ENCODE measurements at places on chromosomes 13 and 19.

GRCh38 chr19:872266-872951 is 12.9 kb downstream of the CFD start:
- peak; percentile 74 for DNase-seq

DNA sequence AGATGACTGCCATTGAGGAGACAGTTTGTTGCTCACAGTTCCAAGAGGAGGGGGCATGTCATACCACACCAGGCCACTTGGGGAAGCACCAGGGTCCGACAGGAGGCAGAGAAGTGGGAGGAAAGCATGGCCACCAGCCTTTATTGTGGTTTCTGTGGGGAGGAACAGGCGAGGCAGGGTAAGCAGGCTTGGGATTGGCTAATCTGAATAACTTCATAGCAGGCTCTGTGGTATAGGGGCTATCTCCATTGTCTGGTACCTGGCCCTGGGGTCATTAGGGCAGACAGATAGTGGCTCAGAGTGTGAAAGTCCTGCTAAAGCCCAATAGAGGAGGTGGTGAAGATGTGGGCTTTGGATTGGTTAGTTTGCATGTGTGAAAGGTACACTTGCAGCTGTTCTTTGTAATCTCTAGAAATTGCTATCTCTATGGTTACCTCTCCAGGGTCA is 35.5 kb downstream of the CBY2 start:
- DNase-seq, result no peak

- no peak for DNase-seq
Measured at GRCh38 chr13:67238861-67239260, 8.7 kb upstream of the PCDH9 start.

- DNase-seq, result no peak
Measured at GRCh38 chr13:37106642-37107041, 1.2 kb upstream of the CSNK1A1L start.

DNA sequence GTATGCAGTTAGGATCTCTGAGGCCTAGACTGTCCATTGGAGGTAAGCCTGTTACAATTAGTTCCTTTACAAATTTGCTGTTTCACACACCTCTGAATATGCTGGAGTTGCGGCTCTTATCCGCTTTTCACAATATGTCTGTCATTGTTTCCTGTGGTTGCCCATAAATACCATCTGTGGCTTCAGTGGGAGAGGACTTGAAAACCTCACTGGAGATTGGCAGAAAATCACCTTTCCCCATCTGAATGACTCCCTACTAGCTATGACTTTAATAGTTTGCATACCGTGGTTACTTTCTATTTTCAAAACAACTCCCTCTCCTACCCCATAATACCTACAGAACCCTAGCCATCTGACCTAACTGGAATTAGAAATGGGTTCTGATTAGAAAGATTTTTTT is 454.3 kb downstream of the PCDH17 start:
- DNase-seq, result peak; percentile 16

DNA sequence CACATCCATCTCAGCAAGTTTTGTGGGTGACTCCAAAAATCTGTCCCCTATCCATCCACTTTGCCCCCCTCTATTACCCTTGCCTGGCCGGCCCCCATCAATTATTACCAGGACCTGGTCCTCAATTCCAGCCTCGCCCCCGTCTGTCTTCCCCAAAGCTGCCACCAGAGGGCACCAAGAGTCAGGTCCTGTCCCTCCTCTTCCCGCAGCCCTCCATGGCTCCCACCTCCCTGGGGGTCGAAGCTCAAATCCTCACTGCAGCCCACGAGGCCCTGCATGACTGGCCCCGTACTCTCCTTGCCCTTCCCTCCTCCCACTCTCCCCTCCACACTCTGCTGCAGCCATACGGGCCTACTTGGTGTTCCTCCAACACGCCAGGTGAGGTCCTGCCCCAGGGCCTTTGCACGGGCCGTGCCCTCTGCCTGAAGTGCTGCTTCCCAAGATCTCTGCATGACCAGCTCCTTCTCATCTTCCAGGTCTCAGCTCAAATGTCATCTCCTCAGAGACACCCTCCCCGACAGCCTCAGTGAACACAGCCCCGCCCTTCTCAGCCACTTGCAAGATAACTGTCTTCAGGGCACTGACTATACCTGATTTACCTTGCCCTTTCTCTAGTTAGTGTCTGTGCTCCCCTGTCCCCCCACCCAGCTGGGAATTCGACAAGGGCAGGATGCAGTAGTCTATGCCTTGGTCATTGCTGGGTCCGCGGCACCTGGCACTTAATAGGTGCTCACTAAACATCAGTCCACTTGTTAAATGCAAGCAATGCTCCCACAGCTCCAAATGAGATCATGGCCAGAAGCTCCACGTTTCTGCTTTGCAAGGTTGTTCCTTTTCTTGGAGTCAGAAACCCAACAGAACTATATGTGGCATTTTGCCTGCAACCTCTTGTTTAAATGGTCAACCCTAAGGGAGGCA is 16.8 kb upstream of the SEMA6B start:
- DNase-seq, result peak; percentile 65

Data from fibroblast of skin of abdomen (primary cell).